ENCODE measurements at places on chromosomes 4 and X. TPM values are rescaled to one million over a fixed set of nuclear protein-coding genes. Genes with fewer than 3 reads are reported as not detected.
A peak's percentile ranks its signal among the peaks of the same experiment; 100 is the strongest.

DNA sequence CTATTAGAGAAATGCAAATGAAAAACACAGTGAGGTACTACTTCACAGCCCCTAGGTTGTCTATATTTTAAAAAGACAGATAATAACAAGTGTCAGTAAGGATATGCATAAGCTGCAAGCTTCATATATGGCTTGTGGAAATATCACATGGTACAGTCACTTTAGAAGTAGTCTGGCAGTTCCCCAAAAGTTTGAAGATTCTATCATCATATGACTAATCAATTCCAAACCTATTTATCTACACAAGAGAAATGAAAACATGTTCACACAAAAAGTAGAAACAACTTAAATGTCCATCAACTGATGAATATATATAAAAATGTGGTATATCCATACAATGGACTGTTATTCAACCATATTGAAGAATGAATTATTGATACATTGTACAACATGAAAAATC lies 185.8 kb upstream of the STK26 start:
- DNase-seq: no peak

- no peak for DNase-seq
Measured at GRCh38 chr4:84672177-84672576, 89.2 kb downstream of the CDS1 start.

TGIF2LX gene
- total RNA-seq: not detected

DNA sequence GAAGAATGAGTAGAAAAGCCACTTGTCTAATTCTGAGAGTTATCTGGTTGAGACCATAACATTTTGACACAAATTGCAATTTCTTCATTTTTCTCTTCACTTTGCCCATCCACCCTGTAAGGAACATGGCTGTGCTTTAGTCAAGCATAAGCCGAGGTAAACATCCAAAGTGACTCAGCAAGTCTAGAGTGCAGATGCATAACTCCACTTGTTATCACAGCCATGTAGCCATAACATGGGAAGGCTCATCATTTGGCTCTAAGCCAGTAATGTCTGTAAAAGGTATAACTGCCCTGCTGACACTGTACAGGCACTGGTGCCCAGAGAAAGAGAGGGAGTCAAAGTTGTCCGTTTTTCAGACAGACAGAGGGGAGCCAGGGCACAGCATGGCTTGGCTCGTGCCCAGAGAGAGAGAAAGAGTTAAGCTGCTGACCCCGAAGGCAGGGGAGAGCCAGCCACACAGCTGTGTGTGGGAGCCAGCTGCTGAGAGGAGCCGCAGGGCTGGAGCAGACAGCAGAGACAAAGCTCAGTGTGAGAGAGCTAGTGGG lies 76.9 kb upstream of the EXOC1L start:
- DNase-seq: no peak

- DNase-seq: peak; percentile 90
Measured at GRCh38 chr4:83548151-83548905, 12.4 kb downstream of the GPAT3 start.

DNA sequence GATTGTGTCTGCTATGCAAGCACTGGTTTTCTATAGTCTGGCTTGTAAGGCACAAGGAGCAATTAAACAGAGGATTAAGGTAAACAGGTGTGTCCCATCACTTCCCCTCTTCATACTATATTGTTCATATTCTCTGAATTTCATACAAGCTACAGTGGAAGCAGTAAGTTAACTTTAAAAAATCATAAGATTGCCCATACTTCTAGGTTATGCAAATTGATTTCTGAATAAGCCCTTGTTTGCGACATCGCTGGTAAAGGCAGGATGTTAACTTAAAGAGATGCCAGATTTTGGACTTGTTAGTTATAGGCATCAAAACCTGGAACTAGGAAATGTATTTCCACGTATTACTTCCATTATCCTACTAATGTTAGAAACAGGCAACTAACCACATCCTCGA lies 1.0 kb upstream of the TMEM131L start:
- no peak for DNase-seq

DNA sequence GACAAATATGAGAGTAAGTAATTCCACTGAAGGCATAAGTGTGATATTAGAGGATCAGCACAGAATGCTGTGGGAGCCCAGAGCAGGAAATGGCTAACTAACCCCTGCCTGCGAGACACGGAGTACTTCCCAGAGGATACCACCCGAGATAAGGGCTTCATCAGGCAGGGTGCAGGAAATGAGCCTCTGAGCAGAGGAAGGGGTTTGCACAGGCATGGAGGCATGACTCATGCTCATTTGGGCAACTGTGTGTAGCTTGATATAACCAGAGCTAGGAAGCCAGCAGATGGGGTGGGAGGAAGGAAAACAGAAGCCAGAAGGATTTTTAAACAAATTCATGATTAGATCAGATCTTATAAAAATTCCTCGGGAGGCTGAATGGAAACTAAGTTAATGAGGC lies 70.0 kb upstream of the TSPAN5 start:
- peak; percentile 22 for DNase-seq

- no peak for DNase-seq
Measured at GRCh38 chr4:38872620-38873019, 5.0 kb downstream of the FAM114A1 start.

DNA sequence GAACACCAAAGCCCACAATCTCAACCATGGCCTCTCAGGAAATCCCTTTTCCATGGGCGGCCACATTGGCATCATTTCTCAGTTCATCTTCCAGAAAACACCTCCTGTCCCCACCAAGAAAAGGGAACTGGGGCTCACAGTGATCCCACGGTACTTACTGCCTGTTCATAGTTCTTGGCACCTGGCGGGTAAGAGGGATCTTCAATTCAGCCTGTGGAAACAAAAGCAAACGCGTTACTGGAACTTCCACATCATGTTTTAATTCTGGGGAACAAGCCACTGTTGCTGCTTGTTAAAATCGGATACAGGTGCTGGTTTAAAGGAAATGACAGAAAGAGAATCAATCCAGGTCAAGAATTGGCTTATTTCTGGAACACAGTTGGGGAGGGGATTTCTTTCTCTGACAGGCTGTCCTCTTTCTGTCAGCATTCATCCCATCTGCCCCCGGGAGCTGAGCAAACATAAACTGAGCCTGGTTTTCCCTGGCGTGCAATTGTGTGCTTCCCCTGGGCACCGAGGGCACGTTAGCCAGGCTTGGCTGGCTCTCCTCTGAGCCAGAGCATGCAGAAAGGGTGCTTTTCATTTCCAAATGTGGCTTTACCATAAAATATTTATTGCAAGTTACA lies 16.8 kb downstream of the CLNK start:
- DNase-seq: no peak

GRCh38 chrX:79618280-79618679 lies 251.1 kb upstream of the ITM2A start:
- DNase-seq: no peak

DNA sequence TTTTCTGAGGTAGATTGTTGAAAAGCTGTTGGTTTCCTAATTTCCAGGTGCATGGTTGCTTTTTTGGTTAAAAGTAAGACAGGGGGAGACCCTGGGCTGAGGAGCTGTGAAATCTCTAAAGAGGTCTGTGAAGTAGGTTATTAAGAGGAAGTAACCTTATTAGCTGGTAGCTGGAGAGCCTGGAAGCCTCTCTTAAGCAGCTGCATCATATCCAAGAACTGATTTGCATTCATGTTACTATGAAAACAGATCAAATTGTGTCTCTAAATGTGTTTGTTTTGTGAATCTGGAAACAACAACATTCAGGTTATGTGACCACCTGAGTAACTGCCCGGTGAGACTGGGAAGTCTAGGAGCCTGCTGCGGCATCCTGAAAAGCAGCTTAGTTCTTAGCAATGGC lies 54.1 kb downstream of the ARHGAP10 start:
- no peak for DNase-seq

DNA sequence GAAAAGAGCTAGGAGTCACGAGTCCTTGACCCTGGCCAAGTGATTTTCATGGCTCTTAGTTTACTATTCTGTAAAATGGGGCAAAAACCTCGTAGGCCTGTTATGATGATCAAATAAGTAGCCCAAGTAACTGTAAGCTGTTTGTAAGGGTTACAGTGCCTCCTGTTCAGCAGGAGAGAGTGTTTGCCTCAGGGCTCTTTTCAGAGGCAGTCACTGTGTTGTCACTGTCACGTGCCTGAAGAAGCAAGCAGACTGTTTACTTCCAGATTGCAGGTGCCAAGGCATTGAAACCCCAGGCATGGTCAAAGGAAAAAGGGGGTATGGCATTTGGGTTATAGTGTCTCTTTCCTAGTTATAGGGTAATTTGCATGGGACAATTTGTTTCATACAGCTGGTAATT lies 4.5 kb downstream of the RAB39B start:
- no peak for DNase-seq

RAB9B gene
- 0.57 TPM for total RNA-seq

PABPC1L2B gene
- not detected for total RNA-seq

All from activated CD4-positive, alpha-beta memory T cell treated with anti-CD3 and anti-CD28 coated beads for 36 hours (primary cell).